ENCODE measurements at places on chromosomes 11 and 22.

DNA sequence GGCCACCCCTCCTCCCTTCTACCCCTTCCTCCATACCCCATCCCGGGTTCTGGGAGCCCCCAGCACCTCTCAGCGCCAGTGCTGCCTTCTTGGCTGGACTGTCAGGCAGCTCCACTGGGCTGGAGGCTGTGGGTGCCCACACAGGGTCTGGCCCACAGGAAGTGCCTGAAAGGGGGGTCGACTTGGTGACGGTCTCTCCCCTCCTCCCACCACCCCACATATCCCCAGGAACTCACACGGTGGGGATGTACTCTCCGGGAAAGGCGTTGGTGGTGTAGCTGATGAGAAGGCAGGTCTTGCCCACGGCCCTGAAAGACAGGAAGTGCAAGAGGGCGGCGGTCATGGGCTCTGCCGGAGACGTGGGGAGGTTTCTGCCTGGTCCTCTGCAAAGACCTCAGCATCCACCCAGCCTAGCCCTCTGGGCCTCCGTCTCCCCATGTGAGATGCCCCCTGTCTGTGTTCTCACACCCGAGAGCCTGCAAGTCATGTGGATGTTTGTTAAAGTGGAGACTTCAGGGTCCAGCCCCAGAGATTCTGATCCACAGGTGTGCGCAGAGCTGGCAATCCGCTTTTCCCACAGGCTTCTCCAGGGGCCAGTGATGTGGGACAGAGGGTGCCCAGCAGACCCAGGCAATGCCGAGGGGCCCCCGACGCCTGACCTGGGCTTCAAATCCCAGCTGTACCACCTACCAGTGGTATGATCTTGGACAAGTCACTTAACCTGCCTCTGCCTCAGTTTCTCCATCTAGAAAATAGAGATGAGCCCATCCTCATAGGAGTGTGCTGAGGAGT is 2.5 kb downstream of the RAC2 start:
- DNase-seq = no peak

GRCh38 chr11:25910086-25910485 is 421.8 kb upstream of the ANO3 start:
- no peak for DNase-seq

- peak; percentile 59 for DNase-seq
Observed at GRCh38 chr11:67640021-67640757, 626 bp upstream of the TBX10 start.

- no peak for DNase-seq
Observed at GRCh38 chr11:85044911-85045310, 582.2 kb downstream of the DLG2 start.

DNA sequence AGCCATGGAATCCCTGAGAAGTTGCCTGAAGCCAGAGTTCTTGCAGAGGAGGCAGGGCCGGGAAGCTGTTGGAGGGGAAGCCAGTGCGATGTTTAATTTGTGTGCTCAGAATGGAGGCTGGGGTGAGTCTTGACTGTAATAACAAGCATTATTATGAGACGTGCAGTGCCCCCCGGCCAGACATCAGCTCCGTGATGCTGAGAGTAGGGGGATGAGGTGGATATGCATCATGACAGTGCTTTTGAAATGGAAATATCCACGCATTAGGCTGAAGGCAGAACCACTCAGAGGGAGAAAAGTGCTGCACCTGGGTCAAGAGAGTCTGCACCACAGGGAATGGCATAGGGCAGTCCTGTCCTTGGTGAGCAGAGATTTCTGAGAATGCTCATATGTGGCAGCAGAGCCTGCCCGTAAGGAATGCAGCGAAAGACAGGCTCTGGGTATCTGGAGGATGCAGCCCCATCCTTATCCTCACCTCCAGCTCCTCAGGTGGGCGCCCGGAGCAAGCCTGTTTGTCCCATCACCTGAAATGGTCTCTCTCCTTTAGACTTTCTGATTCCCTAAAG is 37.6 kb upstream of the SEZ6L start:
- no peak for DNase-seq

GRCh38 chr11:14623036-14623435 is 20.6 kb upstream of the PDE3B start:
- peak; percentile 28 for DNase-seq

- DNase-seq = no peak
Observed at GRCh38 chr11:85762226-85762625, 48.7 kb downstream of the SYTL2 start.

- DNase-seq = no peak
Observed at GRCh38 chr11:1667906-1668305, 29.1 kb upstream of the KRTAP5-6 start.

- no peak for DNase-seq
Observed at GRCh38 chr22:29108137-29108536, 35.3 kb downstream of the KREMEN1 start.

- no peak for DNase-seq
Observed at GRCh38 chr11:9796266-9796665, 132.4 kb downstream of the SWAP70 start.

DNA sequence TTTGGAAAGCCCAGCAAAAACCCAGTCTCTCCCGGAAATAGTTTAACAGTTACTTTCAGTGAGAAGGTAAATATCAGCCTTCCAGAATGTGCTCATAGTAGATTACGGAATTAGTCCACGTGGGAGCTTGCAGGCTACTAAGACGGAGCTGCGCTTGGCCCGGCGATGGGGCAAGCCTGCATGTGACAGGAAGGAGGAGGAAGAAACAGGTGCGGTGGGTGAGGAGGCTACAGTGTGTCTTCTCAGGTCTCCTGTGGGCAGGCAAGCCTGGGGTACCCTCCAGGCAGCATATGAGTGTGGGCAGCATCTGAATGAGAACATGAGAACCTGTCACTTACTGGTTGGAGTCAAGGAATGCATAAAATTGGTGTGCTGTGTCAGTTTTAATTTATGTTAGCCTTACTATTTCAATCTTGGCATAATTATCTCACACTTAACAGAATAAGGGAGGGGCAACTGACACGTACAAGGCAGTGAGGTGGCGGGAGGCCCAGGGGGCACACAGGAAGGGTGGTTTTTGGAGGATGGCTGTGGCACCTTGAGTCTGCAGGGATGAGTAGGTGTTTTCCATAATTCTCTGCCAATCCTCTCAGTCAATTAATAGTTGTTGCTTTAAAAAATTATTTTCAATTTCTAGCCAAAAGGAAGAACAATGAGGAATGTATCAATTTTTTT is 35.7 kb downstream of the CLMP start:
- peak; percentile 64 for DNase-seq

DNA sequence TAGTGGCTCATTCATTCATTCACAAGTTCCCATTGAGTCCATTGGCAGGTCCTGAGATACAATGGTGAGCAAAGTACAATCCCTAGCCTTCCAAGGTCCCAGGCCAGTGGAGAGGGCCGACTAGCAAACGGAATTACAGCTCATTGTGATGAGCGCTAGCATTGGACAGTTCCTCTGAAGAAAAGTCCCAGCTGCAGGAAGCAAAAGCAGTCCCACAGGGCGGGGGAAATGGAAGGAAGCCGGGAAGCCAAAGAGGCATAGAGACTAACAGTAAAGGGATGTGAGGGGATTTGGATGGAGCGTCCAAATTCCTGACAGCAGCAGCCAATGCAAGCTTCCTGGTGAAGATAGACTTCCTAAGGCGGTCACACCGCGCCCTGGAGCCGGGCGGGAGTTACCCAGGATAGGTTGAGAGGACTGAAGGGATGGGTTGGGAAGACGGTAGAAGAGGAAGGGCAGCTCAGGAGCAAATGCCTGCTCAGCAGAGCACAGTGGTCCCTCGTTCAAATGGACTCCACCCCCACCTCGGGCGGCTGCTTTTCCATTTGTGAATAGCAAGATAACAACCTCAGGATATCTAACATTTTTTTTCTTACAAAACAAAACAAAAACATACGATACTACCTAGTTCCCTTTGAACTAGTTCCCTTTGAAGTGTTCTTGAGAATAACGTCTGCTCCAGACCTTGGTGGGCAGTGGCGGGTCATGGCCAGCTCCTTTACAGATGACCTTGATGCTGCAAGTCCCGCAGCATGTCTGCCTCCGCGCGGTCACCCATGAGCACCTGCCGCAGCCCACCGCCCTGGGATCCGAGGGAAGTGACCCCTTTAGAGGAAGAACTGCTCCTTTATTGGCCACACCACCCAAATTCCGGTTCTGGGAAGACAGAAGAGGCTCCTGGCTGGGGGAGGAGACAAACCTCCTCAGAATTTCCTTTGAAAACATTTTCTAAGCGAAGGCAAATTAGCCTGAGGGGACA is 132.9 kb downstream of the RASSF10 start:
- no peak for DNase-seq

GRCh38 chr11:413120-414081 is 1.4 kb downstream of the SIGIRR start:
- DNase-seq = no peak

- DNase-seq = no peak
Observed at GRCh38 chr11:105469931-105470330, 139.9 kb upstream of the GRIA4 start.

DNA sequence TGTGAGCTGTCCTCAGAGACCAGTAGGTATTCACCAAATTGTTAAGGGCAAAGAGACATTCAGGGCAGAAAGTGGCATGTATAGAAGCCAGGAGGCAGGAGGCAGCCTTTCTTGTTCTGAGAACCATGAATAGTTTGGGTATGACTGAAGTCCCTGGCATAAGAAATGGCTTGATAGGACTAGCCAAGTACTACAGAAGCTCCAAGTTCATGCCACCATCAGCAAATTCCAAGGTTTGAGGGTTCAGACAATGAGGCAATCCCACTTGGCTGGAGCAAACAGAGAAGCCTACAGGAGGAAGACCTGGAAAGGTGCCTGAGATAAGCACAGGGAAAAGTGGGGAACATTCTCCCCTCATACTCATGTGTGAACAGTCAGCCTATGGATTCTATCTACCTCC is 25.8 kb downstream of the XRRA1 start:
- DNase-seq = no peak

- DNase-seq = no peak
Observed at GRCh38 chr11:119585043-119585781, 143.8 kb downstream of the NECTIN1 start.

DNA sequence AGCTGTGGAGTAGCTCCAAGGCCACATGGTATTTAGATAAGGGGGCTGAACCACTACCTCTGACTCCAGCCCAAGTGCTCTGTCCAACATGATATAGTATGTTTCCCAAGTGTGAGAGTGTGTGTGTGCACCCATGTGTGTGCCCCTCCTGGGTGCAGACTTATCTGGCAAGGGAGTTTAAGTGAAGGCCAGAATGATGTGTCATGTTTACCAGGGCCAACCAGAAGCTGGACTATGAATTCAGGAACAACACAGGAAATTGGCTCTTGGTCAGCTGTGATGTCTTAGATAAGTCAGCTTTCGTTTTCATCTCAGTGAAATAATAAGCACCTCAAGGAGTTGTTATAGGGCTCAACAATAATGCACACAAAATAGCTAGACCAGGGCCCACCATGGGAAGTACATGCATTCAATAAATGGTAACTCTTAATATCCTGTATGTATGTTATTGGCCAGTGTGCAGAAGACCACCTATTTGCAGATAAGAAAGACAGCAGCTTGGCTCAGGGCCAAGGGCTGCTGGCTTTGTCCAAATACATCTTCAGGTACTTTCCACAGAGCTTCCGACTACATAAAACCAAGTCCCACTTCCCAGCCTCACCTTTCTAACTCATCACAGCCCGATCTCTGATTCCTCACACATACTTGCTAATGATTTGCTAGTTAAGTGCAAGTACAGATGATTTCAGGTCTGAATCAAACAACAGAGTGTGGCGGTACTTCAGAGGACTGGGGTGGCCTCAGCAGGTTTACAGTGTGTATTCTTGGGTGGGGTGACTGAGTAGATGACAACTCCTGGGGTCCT is 120.9 kb downstream of the ME3 start:
- DNase-seq = no peak

GRCh38 chr11:127052404-127052803 is 51.8 kb upstream of the KIRREL3 start:
- no peak for DNase-seq

DNA sequence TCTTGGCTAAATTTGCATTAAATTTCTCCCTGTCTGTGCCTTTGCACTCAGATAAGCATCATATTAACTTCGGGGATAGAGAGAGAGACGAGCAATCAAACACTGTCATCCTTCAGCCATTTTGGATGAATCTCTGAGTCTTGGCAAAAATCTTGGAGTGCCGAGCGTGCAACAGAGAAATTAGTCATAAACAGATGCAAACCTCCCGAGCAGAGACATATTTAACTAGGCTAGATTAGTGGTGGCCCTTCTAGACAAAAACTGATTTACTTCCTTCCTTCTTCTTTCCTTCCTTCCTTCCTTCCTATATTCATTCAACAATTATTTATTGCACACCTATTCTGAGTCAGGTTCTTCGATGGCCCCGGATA is 114.4 kb upstream of the BLID start:
- DNase-seq = no peak

DNA sequence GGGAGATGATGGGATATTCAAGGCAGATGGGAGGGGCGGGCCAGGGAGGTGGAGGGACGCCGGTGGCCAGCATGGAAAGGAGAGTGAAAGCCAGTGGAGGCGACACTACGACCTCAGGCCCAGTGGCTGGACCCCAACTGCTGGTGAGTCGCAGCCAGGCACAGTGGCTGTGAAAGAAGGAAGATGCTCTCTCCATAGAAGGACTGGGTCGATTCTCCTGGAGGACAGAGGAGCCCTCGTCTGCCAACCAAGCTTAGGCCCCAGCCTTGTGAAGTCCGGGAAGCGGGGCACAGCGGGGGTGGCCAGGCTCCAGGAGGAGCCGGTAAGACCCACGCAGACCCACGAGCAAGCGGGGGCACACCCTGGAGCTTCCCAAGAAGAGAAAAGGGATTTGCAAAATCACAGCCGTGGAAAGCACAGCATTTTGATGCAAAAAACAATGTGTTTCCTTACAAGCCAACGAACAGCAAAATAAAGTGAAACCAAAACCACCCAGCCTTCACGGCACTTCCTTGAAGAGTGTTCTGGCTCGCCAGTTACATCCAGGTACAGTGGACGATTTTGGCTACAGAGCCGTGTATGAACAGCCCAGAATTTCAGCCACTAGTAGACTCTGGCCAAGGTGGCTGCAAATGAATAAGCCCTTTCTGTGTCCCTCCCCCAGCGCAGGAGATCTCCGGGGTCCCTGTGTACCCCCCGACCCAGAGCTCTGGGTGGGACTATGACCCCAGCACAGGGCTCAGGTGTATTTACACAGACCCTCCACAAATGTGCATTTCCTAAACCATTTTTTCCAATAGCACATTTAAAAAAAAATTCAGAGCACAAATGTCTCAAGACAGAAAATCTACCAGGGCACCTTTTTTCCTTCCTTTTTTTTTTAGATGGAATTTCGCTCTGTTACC is 96.9 kb downstream of the TRMU start:
- DNase-seq = peak; percentile 89

- DNase-seq = no peak
Observed at GRCh38 chr11:67670316-67671210, 3.9 kb downstream of the ALDH3B2 start.

All from CD4-positive, CD25-positive, alpha-beta regulatory T cell (primary cell).